ENCODE measurements at places on chromosomes 4 and X.
A peak's percentile ranks its signal among the peaks of the same experiment; 100 is the strongest.

GRCh38 chr4:168859888-168860694 is 150.0 kb downstream of the CBR4 start:
- no peak for DNase-seq

- no peak for DNase-seq
Measured at GRCh38 chr4:145619639-145619996, 433 bp downstream of the MMAA start.

GRCh38 chr4:7201420-7202305 is 9.3 kb downstream of the SORCS2 start:
- peak; percentile 35 for DNase-seq

- peak; percentile 15 for DNase-seq
Measured at GRCh38 chrX:95764972-95765451, 919.6 kb upstream of the DIAPH2 start.

GRCh38 chrX:71941776-71942175 is 31.1 kb downstream of the NHSL2 start:
- DNase-seq, result peak; percentile 57

DNA sequence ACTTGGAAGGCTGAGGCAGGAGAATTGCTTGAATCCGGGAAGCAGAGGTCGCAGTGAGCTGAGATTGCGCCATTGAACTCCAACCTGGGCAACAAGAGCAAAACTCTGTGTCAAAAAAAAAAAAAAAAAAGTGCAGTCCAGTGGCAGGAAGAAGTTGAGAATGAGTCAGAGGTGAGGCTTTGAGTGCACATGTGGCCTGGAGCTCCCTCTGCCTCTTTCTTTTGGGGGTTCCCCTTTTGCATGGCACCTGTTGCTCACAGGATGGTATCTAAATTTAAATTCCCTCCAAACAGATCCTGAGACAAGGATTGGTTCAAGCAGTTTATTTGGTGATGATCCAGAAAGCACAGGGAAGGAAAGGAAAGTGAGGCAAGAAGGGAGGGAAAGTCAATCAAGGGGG is 151.4 kb upstream of the STX18 start:
- DNase-seq, result no peak

DNA sequence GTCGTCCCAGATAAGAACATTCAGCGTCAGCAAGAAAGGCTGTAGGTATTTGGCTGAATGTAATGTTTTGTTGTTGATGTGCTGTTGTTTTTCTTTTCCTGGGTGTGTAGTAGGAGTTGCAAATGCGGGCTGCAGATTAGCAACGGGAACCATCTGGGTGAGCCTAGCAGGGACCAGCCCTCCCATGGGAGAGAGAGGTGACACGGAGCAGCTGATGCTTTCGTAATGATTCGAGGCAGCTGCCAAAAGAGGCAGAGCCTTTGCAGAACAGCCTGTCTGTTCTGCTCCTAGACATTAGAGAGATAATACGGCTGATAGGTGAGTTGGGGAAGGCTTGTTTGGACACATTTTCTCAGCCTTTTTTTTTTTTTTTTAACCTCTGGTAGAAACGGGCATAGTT is 25.3 kb downstream of the ARSF start:
- DNase-seq, result no peak

- no peak for DNase-seq
Measured at GRCh38 chr4:69838977-69839376, 21.0 kb downstream of the SULT1E1 start.

GRCh38 chrX:119989905-119990555 is 46.5 kb upstream of the NKAP start:
- DNase-seq, result no peak

DNA sequence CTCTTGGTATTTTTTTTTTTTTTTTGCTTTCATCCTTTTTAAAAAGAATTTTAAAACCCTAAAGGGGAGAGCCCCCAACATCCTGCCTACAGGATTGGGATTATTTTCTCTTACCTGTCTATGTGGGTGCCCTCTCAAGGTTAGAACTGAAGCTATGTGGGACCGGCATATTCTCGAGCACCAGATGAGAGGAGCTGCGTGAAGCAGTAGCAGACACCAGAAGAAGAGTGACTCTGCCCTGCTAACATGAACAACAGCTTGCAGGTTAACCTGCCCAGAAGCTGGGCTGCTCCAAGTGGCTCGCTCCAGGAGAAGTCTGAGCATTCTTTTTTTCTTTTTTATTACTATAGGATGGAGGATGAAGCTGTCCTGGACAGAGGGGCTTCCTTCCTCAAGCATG is 102.6 kb upstream of the SLC4A4 start:
- no peak for DNase-seq

DNA sequence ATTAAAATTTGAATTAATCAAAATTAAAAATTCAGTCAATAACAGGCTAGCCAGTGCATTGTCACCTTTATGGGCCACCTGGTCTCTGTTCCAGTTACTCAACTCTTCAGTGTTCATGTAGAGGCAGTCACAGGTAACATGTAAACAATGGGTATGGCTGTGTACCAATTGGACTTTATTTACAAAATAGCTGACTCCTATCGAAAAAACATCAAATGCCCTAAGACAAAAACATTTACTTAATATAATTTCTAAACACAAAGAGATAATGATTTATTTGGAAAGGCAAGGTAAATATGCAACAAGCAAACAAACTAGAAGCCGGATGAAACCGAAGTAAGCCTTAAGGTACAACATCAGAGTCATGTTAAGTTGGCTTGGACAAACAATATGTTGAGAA is 8.8 kb downstream of the TMEM150C start:
- DNase-seq, result no peak

GRCh38 chrX:47687263-47687662 is 28.3 kb upstream of the UXT start:
- no peak for DNase-seq

DNA sequence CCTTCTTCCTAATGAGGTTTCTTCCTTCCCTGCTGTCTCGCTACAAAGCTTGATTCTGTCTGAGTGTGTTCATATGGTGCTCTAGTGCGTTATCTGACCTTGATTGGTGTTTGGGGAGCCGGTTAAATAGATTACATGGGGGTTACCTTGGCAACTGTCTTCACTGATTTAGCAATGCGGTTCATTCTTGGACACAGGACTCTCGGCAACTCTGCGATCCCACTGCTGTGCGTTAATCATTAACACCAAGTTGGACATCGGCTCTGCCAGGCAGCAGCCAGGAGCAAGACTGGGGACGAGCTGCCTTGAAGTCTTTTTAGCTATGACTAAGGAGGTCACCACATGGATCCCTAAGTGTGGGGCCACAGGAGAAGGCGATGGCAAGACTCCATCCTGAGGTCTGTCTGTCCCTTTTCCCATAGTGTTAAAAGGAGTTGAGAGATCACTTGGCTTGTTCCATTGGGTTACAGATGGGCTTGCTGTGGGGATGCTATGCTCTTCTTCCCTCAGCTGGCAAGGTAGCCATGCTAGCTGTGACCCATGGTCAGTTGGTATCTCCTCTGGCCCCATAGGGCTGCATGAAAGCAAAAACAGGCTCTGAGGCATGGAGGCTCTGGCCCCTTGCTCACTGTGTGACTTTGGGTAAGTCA is 93.4 kb upstream of the MAMLD1 start:
- no peak for DNase-seq

DNA sequence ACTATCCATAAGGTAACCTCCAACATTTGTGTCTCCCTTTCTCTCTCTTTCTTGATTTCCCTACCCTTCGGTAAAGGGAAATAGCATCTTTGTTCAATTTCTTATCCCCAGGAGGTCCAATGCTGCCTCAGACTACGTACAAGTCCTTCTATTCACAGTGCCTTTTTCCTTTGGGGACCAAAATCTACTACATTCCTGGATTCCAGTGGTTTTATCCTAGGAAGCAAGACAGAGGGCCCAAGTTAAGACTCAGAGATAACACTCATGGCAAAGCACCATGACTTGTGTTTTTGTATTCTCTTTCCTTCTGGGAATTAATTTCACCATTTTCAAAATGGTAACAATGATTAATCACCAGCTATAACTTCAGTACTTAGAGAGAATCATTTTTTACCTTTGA is 10.6 kb downstream of the G3BP2 start:
- no peak for DNase-seq

DNA sequence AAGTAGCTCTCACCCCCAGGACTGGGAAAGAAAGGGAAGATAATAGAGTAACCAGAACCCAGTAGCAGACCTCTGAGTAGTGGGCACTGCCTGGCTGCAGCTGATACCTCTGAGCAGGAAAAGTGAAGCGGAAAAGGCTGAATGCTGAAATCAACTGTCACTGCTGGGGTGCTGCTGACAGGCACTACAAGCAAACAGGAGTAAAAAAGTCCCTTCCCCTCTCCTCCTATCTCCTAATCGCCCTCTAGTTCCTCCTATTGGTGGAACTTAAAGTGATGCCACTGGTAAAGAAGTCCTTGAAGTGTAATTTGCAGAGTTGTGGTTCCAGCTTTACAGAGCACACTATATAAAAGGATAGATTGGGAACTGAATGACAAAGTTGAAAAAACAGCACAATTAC is 32.8 kb upstream of the GLRB start:
- no peak for DNase-seq

DNA sequence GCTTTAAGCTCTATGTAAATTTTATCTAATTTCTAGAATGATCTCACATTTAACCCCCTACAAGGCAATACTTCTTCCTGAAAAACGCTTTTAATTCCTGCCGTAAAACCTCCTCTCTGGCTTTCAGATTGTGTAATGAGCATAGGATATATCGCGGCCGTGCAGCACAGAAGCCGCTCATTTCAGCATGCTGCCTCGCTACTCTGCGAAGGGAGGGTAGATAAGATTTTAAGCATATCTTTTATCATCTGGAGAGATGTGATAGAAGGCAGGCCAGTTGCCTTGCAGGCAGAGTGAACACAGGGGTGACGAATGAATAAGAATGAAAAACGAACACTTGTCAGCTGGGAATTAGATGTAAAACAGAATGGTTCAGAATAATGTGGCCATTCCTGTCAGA is 265.5 kb downstream of the UNC5C start:
- no peak for DNase-seq

DNA sequence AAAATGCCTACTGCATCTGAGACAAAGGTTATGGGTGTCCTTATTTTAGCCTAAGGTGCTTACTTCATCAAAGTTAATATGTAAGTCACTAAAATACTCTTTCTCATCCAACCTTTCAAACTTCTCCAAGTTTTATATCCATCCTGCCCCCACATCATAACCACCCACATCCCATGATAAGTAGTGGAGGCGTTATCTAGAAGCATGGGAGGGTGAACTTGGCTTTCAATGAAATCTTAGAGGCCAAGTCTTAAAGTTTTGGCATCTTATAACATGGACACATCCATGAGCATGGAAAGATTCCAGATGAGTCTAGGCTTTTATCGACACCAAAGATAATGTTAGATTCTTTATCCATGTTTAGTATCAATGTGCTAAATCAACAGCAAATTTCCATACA is 22.9 kb upstream of the SEC24D start:
- no peak for DNase-seq

GRCh38 chrX:3252744-3253143 is 93.7 kb downstream of the MXRA5 start:
- no peak for DNase-seq

DNA sequence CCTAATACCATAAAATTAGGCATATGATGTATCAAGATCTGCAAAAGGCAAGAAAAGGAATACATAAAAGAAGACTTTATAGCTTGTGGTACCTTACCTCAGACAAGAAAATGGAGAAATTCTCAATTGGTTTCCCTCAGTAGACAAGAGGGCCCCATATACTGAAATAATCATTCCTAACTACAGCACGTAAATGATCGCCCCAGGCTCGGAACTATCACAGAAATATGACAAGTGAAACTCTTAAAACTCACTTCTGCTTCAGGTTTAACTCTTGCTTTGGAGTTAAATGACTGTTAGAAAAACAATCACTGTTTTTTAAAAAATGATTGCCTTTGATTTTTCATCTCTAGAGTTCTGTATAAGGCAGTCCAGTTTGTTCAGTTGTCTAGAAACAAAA is 38.6 kb upstream of the NAP1L5 start:
- DNase-seq, result no peak

- DNase-seq, result no peak
Measured at GRCh38 chr4:113835005-113835404, 73.5 kb upstream of the CAMK2D start.

DNA sequence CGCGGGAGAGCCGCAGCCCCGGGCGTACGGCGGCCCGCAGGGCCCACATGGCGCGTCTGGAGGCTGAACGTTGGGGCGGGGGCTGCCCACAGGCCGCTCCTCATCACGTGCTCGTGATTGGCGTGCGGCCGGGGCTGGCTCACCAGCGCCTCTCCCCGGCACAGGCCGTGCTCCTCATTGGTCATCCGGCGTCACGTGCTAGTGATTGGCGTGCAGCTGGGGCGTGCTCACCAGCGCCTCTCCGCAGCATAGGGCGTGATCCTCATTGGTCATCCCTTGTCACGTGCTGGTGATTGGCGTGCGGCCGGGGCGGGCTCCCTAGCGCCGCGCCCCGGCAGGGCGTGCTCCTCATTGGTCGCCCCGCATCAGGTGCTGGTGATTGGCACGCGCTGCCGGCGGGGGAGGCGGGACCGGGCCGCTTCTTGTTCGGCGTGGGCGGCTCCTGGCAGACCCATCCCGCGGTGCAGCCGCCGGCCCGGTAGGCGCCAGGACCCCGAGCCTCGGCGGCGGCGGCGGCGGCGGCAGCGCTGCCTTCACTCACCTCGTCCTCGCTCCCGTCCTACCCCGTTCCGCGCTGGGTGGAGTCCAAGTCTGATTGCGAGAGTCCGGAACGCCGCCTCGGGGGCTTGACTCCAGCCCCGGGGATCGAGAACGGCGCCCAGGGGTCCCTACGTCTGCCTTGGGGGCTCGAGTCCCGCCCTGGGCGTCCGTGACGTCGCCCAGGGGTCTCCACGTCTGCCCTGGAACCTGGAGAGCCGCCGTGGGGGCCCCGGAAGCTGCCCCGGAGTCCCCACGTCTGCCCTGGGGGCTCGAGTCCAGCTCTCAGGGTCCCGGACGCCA is at the start of gene GTPBP6:
Gene GTPBP6 (minus strand): TSS at position 58 of the 840 bp plus-strand sequence. CDS start 9 bp downstream, at position 49.
- peak; percentile 100 for DNase-seq

DNA sequence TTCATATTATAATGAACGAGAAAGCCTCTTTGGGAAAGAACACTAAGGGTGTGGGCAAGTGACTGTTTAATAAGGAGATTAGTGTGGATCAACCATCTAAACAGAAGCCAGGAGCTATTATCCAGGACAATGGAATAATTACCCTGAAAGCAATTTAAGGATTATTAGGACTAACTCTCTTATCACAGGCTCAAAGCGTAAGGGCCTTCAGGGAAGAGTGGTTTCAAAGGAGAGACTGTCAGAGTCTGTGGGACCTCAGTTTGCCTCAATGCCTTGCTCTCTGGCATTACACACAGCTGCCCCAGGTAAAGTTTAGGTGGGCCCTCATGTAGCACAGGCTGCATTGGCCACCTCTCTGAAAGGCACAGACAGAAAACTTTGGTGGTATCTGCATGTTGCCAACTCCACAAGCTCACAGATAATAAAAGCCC is 717.2 kb upstream of the ADGRL3 start:
- DNase-seq, result no peak

DNA sequence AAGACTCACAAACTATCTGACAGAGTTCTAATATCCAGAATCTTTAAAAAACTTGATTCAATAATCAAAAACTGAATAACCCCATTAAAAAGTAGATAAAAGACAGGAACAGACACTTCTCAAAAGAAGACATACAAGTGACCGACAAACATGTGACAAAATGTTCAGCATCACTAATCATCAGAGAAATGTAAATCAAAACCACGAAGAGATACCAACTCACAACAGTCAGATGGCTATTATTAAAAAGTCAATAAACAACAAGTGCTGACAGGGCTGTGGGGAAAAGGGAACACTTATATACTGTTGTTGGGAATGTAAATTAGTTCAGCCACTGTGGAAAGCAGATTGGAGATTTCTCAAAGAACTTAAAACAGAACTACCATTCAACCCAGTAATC is 138.1 kb upstream of the RASGEF1B start:
- DNase-seq, result no peak

- DNase-seq, result no peak
Measured at GRCh38 chr4:31058656-31059055, 338.5 kb downstream of the PCDH7 start.
